ENCODE measurements at places on chromosomes 3 and 15.

DNA sequence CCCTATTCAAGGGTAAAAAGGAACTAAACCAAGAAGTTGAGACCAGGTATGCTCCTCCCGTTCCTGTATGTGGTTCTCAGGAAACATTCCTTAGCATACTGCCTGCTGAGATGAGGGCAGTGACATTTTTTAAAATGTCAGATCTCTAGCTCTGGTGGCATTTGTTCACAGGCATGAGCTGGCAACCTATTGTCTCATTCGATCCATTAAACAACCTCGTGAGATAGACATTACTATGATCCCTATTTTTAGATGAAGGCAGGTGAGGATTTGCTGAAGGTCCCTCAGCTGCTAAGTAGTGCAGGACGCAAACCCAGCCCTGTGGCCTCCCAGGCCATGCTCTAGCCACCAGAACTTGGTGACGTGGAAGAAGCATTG lies 74.9 kb downstream of the SIDT1 start:
- no peaks in the 10 kb centered on the region for H3K4me1 ChIP-seq
- no peaks in the 10 kb centered on the region for H3K27me3 ChIP-seq
- H3K4me3 ChIP-seq, result no peak overlapping the region

- no peaks in the 10 kb centered on the region for H3K27me3 ChIP-seq
- H3K36me3 ChIP-seq, result no peaks in the 10 kb centered on the region
- peak; percentile 71 for DNase-seq
- H3K4me3 ChIP-seq, result peak within 1 kb of the TSS; percentile 60
These were observed at the start of gene SHF for GRCh38 chr15:45187894-45188830. TSS of gene SHF (minus strand) at chr15:45187966. CDS start at chr15:45187951, 15 bp downstream.

- peaks cover 73% of the 10 kb centered on the region for H3K4me1 ChIP-seq
- DNase-seq, result no peak
- H3K4me3 ChIP-seq, result no peak overlapping the region
- H3K27me3 ChIP-seq, result no peaks in the 10 kb centered on the region
- H3K36me3 ChIP-seq, result no peaks in the 10 kb centered on the region
These were observed 1.4 kb upstream of the CLEC3B start for GRCh38 chr3:45024542-45025255.

DNA sequence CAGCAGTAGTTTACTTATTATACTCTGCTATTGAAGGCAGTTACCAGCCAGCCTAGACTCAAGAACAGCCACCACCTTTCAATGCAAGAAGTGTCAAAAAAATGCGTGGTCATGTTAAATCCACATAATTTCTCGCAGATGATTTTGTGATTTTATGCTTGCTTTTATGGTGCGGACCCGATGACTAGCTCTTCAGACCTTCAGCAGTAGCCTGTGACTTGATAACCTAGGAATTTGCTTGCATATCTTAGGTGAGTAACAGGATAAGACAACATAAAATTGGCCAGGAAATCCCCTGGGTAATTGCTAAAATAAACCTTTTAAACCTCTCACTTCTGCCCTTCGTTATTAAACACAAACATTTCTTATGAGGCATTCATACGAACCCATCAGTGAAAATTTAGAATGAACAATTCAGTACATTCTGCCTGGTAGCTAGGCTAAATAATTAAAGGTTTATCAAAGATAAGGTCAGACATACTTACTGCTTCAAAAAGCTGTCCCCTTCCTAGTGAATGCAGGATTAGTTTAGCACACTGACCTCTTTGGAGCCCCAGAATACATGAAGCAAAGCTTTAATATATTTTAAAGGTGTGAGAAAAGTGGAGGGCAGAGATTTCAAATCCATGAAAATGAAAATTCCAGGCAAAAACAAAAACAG lies 798.8 kb downstream of the OTOL1 start:
- no peaks in the 10 kb centered on the region for H3K4me1 ChIP-seq
- H3K27ac ChIP-seq, result no peak overlapping the region
- H3K4me3 ChIP-seq, result no peak overlapping the region
- H3K36me3 ChIP-seq, result no peaks in the 10 kb centered on the region

GRCh38 chr3:110504901-110505300 lies 566.7 kb upstream of the NECTIN3 start:
- no peaks in the 10 kb centered on the region for H3K4me1 ChIP-seq
- no peaks in the 10 kb centered on the region for H3K36me3 ChIP-seq
- DNase-seq, result no peak
- no peak overlapping the region for H3K4me3 ChIP-seq
- H3K27ac ChIP-seq, result no peak overlapping the region

- no peak overlapping the region for H3K4me3 ChIP-seq
- no peaks in the 10 kb centered on the region for H3K36me3 ChIP-seq
- no peak for DNase-seq
- H3K4me1 ChIP-seq, result no peaks in the 10 kb centered on the region
- H3K27me3 ChIP-seq, result peaks cover 34% of the 10 kb centered on the region
- no peak overlapping the region for H3K27ac ChIP-seq
These were observed 617.1 kb downstream of the NR2F2 start for GRCh38 chr15:96947296-96948229.

- peaks cover 6% of the 10 kb centered on the region for H3K4me1 ChIP-seq
- peak overlapping the region; percentile 8 for H3K27ac ChIP-seq
- no peaks in the 10 kb centered on the region for H3K27me3 ChIP-seq
- DNase-seq, result no peak
- no peak overlapping the region for H3K4me3 ChIP-seq
These were observed 5.5 kb upstream of the NR2C2 start for GRCh38 chr3:14941871-14942270.

DNA sequence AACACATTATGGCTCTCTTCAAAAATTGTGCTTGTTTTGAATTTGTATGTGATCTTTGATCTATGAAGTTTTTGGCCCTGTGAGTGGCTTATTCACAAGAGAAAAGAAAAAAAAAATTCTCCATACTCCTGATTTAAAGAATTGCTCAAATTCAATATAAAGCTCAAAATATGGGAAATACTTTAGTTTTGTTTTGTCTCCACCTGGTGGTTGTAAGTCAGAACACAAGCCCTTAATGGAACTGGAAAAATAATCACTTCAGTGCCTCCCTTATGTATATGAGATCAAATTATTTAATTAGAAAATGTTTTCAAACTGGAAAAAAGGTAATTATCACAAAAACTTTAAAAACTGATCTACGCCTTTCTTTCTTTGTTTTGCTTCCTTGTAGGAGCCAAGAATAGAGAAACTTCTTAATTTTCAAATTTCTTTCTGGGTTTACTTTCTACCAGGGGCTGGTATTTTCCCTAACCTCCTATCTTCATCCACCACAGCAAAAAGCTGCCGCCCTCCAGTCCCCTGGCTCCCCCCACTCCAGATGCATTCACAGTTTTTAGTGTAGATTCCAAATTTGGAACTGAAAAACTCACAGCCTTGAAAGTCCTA lies 50.6 kb downstream of the SERP1 start:
- H3K4me1 ChIP-seq, result no peaks in the 10 kb centered on the region
- no peaks in the 10 kb centered on the region for H3K27me3 ChIP-seq
- no peaks in the 10 kb centered on the region for H3K36me3 ChIP-seq
- H3K27ac ChIP-seq, result no peak overlapping the region

DNA sequence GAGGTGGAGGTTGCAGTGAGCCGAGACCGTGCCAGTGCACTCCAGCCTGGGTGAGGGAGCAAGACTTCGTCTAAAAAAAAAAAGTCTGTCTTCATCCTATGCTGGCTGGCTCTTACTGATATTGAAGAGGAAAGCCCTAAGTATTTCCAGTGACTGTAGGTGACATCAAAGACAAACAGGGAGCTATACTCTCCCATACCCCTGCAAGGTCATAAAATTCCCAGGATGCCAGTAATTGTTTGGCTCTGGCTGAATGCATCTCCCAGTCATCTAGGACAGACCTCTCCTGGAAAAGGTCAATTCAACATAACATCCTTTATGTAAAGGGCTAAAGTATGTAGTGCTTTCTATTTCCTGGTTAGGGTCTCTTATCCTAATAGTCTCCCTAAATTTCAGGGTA lies 8.0 kb downstream of the ZBBX start:
- H3K36me3 ChIP-seq, result no peaks in the 10 kb centered on the region
- H3K27me3 ChIP-seq, result no peaks in the 10 kb centered on the region
- no peaks in the 10 kb centered on the region for H3K4me1 ChIP-seq
- DNase-seq, result no peak
- H3K27ac ChIP-seq, result no peak overlapping the region

DNA sequence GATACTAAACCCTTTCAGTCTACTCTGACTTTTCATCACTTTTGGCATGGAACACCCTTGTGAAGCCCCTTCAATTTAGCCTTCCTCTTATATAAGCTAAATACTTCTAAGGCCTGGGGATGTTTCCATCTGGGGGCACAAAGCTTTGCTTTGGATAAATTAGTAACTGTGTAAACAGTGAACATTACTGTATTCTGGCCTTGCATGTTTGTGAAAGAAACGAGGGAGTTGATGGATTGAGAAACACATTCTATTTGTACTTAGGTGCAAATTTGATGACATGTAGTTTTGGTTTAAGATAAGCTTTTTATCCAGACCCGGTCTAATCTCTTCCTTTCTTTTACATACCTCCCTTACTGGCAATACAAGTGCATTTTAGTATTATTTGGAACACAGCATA lies 19.7 kb downstream of the PSMD6 start:
- peaks cover 83% of the 10 kb centered on the region for H3K36me3 ChIP-seq
- no peaks in the 10 kb centered on the region for H3K4me1 ChIP-seq
- no peak for DNase-seq
- H3K27ac ChIP-seq, result no peak overlapping the region
- H3K4me3 ChIP-seq, result no peak overlapping the region

GRCh38 chr3:44436181-44436580 lies 41.3 kb downstream of the ZNF445 start:
- no peaks in the 10 kb centered on the region for H3K36me3 ChIP-seq
- no peak overlapping the region for H3K4me3 ChIP-seq
- H3K27me3 ChIP-seq, result no peaks in the 10 kb centered on the region
- no peak for DNase-seq
- H3K27ac ChIP-seq, result no peak overlapping the region

DNA sequence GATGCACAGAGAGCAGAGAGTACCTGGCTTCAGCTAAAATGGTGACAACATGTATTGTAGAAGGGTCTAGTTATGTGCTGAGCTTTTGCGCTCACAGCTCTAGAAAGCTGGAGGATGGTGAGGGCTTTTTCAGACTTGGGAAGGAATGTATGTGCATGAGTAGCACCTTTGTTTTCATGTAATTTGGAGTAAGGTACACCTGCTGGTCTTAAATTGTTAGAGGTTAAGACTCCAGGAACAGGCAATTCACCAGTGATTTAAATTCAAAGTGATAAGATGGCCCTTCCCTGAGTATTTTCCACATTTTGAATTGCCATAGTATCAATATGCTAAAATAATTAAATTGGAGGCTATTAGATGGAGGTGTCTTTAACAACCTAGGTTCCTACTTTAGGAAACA lies 436.4 kb upstream of the GOLIM4 start:
- H3K36me3 ChIP-seq, result no peaks in the 10 kb centered on the region
- no peak for DNase-seq
- no peak overlapping the region for H3K4me3 ChIP-seq
- no peaks in the 10 kb centered on the region for H3K27me3 ChIP-seq

DNA sequence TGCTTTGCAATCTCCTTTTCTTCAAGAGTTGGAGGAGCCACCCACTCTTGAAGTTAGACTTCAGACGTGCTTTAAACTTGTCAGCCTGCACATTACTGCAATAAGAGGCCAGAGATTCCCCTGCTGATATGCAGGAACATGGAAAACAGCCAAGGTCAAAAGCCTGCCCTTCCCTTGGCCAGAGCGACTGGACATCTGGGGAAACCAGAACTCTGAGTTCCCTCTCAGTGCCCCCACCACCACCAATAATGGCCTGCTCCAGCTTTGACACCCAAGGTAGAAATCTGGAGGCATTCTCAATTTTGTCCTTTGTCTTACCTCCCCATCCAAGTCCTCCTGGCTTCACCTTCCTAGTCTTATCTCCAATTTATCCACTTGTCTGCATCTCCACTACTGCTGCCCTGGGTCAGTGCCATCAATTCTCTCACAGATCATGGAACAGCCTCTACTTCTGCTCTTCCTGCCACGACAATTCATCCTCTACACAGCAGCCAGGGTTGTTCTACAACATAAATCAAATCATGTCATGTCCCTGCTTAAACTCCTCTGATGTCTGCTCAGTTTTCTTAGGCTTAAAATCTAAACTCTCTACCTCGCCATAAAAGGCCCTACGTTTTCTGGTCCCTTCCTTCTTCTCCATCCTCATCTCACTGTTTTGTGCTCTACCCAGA lies 191.6 kb upstream of the WNT5A start:
- DNase-seq, result no peak
- H3K4me3 ChIP-seq, result no peak overlapping the region
- no peaks in the 10 kb centered on the region for H3K36me3 ChIP-seq

DNA sequence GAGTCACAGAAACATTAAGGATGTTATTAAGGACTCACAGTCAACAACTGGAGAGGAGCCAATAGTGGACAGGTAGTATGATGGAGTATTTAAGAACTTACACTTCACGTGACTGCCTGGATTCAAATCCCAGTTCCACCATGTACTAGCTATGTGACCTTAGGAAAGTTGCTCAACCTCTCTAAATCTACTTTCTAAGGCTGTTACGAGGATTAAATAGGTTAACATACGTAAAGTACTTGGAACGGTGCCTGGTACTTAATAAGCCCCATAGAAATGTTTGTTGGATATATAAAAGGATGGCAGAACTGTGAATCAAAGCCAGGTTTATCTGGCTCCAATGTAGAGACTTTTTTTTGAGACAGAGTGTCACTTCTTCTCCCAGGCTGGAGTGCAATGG lies 24.4 kb downstream of the THRB start:
- no peaks in the 10 kb centered on the region for H3K4me1 ChIP-seq
- no peaks in the 10 kb centered on the region for H3K36me3 ChIP-seq
- H3K4me3 ChIP-seq, result no peak overlapping the region

DNA sequence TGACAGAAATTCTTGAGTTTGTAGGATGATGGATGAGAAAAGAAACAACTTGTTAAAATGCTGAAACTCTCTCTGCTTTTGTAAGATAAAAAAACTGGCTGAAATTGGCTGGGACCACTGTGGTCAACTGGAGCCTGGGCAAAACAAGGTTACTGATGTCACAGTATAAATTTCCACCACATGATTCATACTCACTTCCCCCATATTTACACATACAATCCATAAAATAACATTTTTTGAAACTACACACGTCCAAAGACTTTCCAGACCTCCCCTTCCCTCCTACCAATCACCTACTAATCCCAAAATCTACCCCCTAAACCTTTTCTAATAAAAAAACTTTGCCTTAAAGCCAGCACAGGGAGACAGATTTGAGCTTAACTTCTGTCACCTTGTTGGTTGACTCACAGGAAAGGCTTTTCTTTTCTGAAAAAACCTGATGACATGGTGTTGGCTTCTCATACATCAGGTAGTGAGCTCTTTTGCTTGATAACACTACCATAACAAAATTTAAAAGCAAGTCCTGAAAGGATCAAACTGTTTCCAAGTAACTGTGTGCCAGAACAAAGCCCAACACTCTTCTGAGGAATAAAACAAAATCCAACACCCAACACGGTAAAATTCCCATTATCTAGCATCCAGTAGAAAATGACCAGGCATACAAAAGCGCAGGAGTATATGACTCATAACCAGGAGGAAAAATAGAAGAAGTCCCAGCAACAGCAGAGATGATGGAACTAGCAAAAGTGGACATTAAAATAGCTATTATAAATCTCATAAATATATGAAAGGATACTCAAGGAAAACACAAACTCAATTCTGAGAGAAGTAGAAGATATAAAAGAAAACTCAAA lies 87.3 kb upstream of the SNRK start:
- H3K27me3 ChIP-seq, result no peaks in the 10 kb centered on the region
- no peaks in the 10 kb centered on the region for H3K36me3 ChIP-seq
- no peak overlapping the region for H3K27ac ChIP-seq
- peaks cover 11% of the 10 kb centered on the region for H3K4me1 ChIP-seq
- H3K4me3 ChIP-seq, result no peak overlapping the region

Data from heart left ventricle (tissue), 16 donors.